T-helper 17 cell (primary cell): ENCODE measurements at places on chromosomes 12 and 14.

GRCh38 chr14:102323102-102323501, 3.6 kb downstream of the ZNF839 start:
- DNase-seq: no peak

- DNase-seq: no peak
These were observed 72.2 kb downstream of the ST8SIA1 start for GRCh38 chr12:22262309-22262708.

DNA sequence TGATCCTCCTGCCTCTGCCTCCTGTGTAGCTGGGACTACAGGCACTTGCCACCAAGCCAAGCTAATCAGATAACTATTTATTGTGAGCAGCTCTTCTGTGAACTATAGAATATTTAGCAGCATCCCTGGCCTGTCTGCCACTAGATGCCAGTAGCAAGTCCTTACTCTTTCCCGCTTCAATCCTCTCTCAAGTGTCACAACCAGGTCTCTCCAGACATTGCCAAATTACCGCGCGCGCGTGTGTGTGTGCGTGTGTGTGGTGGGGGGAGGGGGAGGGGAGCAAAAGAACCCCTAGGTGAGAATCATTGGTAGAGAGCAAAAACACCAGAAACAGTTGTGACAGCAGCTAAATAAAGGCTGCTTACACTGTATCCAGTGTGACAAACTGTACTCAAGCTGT, 49.9 kb downstream of the PPP2R5E start:
- no peak for DNase-seq

- DNase-seq: no peak
These were observed 41.4 kb upstream of the SCN8A start for GRCh38 chr12:51549637-51550036.

- no peak for DNase-seq
These were observed 148.3 kb downstream of the PTCSC3 start for GRCh38 chr14:36028218-36028617.

DNA sequence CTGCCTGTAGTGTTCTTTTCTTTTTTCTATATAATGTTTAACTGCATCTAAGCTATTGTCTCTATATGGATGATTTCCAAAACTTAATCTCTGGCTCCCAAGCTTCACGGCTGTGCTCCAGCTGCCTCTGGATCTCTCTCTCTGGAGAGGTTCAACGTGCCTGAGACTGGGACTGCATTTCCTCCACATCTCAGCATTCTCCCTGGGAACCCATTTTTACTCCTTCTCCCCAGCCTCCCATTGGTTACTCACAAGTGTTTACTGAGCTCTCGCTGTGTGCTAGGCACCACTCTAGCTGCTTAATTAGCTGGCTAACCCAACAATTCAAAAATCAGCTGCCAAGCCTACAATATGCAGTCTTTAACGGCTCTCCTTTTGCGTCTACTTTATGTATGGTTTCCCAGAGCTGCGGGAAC, 34.7 kb downstream of the FBXL14 start:
- DNase-seq: no peak
